Nucleus accumbens (tissue), 56 donors: ENCODE measurements at places on chromosomes 4 and X.

GRCh38 chrX:69362354-69362753, 141.8 kb upstream of the NALF2 start:
- no peak for DNase-seq

DNA sequence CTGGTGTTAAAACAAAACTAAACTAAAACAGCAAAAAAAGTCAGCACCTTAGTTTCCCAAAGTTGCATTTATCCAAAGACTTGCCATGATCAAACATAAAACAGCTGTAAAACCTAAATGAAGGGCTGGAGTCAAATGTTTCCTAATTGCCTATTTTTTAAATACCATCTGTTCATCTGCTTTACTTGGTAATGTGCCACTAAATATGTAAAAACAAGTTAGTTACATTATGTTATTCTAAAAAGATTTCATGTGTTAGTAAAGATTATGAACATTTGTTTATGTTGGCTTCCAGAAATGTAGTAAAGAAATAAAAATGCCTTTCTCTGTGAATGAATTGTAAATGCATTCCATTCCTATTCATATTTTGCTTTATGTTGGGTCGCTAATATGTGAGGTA, 977.8 kb downstream of the FSTL5 start:
- no peak for DNase-seq

GRCh38 chrX:57565198-57565597, 26.6 kb upstream of the ZXDB start:
- no peak for DNase-seq

GRCh38 chr4:91485415-91485814, 818.4 kb upstream of the GRID2 start:
- no peak for DNase-seq

DNA sequence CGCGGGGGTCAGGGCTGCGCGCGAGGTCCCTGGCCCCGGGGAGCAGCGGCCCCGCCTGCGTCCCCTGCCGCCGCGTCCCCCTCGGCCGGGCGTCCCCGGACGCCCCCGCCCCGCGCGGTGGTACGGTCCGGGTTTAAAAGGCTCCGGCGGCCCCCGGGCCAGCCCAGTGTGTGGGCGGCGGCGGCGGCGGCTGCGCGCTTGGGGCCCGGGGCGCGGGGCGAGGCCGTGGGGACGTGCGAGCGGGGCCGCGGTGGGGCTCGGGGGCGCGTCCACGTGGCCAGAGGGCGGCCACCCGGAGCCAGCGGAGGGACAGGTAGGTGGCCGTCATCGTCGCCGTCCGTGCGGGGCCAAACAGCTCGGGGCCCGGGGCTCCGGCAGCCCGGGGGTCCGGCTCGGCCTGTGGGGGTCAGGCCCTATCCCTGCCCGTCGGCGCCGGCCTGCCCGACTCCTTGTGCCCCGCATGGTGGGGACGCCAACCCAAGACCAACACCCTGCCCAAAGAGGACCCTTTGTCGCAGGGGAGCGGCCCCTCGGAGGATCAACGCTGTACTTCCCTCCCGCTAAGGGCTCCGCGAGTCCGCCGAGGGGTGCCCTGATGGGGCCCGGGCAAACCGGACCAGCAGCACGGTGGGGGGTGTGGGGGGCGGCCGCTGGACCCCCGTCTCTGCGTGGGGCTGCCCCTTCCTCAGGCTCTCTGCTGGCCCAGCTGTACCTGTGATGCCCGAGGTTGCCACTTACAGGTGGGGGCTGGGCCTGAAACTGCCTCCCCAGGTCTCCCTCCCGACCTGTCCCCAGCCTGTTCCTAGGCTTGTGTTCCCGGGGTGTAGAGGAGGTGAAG, at the start of gene PLXNA3:
Gene PLXNA3, plus strand, starts transcription at position 166 of the 838 bp plus-strand sequence. CDS start 1,903 bp downstream, outside the sequence.
- no peak for DNase-seq

- no peak for DNase-seq
Observed at GRCh38 chrX:116142976-116143375, 27.6 kb upstream of the AGTR2 start.

- no peak for DNase-seq
Observed at GRCh38 chrX:15744181-15744867, 6.3 kb downstream of the CA5B start.

GRCh38 chr4:39706334-39706733, 8.4 kb downstream of the UBE2K start:
- DNase-seq = no peak

GRCh38 chrX:25206778-25207177, 191.0 kb upstream of the ARX start:
- DNase-seq = no peak

DNA sequence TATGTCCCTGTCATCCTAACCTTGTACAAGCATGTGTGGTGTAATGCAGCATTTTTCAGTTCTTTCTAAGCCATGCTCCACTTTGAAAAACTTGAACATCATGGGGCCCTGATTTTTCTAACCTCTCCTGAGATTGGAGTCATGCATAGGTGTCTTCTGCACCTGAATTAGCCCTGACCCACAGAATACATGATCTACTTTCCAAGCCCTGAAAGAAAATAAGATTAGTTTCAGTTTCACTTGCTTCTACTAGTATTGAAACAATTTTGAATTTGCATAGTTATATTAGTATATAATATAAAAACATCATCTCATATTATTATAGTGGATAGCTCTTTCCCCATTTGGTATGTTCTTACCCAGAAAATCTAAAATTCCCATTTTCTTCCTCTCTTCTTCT, 178.2 kb downstream of the HS3ST1 start:
- no peak for DNase-seq

DNA sequence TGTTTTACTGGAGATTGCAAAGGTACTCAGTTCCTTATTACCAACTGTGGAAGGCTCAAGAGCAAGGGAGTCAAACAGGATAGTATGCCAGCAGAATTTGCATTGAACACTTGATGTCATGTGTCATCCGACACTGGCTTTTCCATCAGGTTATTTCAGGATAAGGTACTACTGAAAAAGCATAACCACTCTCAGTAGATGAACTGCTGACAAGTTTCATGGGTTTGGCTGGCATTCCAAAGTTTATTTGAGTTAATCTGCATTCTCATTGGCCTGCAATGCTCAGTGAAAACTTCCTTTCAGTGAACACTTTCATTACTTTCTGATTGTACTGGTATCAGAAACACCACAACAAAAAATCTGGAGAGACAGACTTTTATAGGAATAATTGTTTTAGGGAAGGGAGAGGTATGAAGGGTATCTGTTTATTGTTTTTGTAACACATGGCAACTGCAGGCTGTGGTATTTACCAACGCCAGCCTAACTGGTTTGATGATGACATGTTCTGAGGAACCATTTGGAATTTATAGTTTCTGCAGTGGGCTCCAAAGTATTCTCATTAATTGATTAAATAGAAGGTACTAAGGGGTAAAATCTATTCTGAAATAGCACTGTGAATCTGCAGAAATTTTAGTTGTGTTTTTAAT, 345.7 kb upstream of the NR3C2 start:
- no peak for DNase-seq

DNA sequence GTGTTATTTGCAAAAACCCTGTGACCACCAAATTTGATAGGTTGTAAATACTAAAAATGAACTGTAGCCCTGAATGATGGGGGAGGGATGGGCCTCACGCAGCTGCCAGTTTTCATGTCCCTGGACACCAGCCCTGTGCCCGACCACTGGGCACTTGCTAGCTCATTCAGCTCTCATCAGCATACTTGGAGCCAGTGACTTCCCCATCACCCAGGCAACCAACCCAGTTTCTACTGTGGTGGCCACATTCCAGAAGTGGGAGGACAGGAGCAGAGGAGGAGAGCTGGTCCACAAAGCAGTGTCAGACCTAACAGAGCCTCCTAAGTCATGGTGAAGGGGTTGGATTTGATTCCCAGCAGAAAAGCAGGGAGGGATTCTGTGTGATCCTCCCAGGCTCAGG, 128.2 kb downstream of the CPEB2 start:
- DNase-seq = peak; percentile 50

GRCh38 chrX:21875013-21875412, 19.2 kb downstream of the YY2 start:
- no peak for DNase-seq

DNA sequence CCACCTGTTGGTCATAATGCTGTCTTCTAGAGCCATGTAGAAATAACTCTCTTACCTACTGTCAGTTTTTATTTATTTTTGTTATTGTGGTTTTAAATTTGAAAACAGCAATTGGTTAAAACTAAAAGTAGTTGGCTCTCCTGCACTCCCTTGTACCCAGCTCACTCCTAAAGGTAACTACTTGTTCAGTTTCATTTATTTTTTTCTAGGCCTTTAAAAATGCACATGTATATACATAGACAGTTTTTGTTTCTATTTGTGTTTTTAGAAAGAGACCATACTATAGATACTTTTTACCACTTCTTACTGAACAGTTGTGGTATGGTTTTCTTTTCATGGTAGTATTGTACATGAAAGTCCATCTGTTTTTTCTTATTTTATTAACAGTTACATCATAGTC, 16.8 kb downstream of the SMAD1 start:
- DNase-seq = no peak

DNA sequence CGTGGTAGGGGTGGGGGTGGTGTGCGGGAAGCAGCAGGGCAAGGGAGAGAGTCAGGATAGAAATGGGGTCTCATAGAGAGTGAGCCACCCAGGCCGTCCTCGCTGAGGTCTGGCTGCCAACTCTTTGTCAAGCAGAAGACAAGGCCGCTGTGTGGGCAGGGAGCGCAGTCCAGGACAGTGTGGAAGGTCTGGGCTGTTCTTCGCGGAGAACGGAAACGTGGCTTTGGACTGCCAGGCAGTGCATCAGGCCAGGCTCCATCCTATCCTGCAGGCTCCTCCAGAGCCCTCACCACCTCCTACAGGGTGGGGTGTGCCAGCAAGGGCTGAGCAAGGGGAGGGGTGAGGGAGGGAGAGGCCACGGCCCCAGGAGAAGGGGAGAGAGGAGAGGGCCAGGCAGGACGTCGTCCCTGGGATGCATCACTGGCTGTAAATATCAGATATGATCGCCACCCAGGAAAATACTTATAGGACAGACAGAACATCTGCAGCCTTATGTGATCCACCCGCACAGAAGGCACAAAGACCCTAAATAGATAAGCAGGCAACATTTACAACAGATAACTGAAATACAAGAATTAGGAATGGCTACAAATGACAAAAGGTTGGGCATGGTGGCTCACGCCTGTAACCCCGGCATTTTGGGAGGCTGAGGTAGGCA, 85.3 kb downstream of the ABLIM2 start:
- DNase-seq = no peak

- DNase-seq = no peak
Observed at GRCh38 chrX:57901466-57901865, 8.8 kb downstream of the ZXDA start.

DNA sequence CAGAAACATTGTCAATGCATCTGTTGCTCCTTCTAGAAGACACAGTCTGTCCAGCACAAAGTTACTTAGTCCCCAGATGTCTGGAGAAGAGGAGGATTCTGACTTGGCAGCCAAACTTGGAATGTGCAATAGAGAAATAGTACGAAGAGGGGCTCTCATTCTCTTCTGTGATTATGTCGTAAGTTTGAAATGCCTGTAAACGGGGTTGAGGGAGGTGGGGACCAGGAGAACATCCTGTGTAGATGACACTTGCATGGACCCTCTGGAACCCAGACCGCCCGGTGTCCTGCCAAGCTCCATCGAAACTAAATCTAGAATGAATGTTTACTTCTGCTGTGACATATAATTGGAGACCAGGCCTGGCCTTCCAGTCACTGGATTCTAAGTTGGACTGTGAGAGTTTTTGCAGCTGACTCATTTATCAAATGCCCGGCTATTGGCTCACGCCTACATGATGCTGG, 45.0 kb upstream of the MSANTD1 start:
- no peak for DNase-seq

DNA sequence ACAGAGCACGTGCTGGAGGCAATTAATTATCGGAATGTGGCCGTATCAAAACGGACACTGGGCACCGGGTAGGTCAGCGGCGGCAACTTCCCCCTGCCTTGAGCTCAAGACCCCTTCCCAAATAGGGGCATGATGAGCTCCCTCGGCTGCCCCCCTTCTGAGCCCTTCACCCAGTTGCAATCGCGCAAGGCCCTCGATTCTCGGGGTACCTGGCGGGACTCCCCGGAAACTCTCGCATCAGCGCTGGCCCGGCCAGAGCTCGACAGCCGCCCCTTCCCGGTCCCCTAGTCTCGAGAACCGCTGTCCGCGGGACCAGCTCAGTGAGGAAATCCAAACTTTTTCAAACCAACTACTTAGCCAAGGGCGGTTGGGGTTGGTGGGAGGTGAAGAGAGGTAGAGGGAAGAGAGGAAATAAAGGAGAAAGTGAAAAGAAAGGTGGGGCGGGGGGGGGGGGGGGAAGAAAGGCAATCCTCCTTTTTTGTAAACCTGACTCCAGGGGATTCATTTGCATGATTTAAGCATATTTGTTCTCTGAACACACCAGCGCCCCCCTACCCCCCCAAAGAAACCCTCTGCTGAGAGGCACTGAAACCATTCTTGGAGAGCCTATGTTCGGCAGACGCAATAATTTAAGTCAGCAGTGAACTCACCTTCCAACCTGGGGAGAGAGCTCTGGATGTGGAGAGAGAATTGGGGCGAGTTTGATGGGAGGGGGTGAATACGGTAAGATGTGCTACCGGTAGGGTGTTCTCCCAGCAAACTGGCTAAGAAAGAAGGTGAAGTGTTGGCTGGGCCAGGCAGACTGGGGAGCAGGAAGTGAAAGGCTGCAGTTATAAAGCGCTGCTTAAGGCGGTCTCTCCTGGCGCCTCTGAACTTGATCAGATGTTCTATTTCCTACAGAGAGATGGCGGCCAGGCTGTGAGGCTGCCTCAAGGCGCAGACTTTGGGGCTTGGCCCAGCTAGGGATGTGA, 2.0 kb upstream of the ZIC3 start:
- no peak for DNase-seq
